ENCODE measurements at places on chromosomes 11 and 22.

- no peak for DNase-seq
Observed at GRCh38 chr22:35580351-35581022, 36.6 kb downstream of the MB start.

- DNase-seq = no peak
Observed at GRCh38 chr11:12715941-12716340, 41.7 kb downstream of the TEAD1 start.

GRCh38 chr11:47107744-47108143 is 68.9 kb downstream of the ARFGAP2 start:
- DNase-seq = no peak

DNA sequence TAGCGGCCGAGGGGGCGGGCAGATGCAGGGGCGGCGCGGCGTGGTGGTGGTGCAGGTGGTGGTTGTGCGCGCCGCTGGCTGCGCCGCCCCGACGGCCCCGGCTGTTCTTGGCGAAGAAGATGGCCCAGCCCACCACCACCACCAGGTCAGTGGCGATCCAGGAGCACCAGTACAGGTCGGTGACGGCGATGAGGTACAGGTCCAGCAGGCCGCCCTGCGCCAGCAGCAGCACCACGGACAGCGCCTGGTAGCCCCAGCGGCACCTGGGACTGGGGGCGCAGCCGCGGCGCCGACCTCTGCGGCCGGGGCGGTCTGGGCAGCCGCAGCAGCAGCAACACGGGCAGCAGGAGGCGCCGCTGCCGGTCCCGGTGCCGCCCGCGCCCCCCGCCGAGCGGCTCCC is 879 bp downstream of the TMEM121B start:
- no peak for DNase-seq

DNA sequence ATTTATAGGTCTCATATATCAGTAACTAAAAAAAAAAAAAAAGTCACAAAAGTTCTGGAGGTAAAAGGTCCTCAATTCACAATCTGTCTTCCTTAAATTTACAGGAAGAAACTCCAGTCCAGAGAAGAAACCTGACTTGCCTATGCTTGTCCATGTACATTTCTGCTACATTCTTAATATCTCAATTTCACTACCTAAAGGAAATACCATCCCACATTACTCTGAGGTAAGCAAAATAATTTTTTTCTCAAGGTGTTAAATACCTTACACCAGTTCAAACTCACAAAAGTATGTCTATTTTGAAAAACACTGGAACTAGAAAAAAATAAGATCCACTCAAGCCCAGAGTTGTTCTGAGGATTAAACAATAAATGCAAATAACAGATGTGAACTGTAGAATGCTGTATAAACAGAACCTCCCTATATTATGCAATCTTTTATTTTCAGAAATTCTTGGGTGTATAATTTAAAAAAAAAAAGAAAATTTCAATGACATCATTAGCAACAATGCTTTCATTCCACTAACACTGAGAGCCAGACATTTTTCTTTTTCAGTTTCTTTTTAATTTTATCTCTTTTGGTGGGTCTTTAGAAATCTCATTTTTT is 49.9 kb upstream of the GDPD4 start:
- DNase-seq = no peak

- DNase-seq = no peak
Observed at GRCh38 chr11:117479372-117479771, 151.7 kb downstream of the CEP164 start.

DNA sequence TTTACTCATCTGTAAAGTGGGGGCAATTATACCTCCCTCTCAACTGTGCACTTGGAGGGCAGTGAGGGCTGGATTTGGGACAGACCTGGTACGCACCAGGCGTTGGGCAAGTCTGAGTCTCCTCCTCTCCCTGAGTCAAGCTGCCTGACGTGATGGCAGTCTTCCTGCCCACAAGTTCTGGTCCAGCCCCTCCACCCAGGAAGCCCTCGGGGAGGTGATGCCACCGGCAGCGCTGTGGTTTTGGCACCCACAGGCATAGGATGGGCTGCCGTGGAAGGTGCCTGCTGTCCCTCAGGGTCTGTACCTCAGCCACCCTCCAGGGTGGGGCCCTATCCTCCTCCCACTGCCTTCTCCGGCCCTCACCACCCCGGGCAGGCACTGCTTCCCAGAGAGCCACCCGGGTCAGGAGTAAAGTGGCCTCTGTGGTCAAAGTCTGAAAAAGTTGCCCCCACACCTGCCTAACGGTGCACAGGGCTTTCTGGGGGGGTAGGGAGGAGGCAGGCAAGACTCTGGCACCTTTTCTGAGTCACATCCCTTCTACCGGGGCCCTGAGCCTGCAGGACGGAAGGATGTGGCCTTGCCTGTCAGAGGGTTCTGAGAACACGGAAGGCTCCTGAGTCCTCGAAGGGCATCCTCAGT is 6.5 kb upstream of the APOBEC3H start:
- peak; percentile 53 for DNase-seq

DNA sequence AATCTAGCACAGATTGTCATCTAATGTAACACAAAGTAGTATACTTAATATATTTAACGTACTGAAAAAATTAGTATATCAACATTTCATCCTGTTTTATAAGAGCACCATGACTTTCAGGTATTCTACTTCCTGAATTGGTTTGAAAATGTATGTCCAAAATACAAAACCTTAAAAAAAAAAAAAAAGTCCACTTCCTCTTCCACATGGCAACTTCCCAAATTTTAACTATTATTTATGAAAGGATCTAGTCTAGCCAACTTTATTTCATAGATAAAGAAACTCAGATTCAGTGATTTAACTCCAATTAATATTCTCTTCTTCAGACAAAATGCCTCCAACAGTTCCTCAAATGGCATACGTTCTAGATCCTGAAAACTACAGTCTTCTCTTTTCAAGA is 44.0 kb downstream of the PIK3C2A start:
- no peak for DNase-seq

DNA sequence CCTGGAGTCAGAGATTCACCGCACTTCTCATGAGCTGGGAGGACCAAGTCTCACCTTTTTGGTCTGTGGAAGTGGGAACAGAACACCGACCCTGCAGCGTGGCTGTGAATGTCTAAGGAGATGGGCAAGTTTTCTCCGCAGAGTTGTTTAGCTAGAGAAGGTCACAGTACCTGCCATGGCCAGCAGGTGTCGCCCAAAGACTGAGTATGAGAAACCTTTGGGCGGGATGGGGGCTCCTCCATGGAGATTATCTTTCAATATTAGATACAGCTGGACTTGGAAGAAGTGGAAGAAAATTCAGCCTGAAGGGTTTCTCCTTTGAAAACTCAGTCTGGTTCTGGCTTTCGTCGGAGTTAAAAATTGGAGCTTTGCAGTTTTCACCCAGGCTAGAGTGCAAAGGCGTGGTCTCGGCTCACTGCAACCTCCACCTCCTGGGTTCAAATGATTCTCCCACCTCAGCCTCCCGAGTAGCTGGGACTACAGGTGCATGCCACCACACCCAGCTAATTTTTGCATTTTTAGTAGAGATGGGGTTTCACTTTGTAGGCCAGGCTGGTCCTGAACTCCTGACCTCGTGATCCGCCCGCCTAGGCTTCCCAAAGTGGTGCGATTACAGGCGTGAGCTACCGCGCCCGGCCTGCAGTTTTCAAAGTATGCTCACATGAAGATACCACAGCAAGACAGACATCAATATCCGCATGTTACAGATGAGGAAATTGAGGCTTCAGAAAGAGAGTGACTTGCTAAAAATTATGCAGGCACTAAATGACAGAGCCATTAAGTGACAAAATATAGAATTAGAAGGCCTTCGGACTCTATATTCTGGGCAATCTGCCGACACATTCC is 10.7 kb upstream of the DSCAML1 start:
- peak; percentile 65 for DNase-seq

DNA sequence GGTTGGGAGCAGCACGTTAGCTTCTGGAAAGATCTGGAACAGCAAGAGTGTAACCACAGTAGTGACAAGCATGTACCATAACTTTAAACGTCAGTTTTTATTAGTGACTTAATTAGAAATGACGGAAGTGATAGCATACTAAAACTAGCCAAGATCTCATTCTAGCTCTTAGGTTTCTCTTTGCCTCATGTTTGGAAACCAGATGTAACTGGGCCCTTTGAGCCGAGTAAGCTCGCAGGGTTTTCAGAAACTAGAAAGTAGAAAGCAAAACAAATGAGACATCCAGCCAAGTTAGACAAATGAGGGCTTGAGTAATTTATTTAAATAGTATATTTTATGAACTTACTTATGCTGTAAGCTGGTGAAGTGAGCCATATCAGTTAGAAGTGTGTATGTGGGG is 40.2 kb upstream of the SLC5A12 start:
- DNase-seq = no peak
